ENCODE measurements at places on chromosomes 2 and 18.

DNA sequence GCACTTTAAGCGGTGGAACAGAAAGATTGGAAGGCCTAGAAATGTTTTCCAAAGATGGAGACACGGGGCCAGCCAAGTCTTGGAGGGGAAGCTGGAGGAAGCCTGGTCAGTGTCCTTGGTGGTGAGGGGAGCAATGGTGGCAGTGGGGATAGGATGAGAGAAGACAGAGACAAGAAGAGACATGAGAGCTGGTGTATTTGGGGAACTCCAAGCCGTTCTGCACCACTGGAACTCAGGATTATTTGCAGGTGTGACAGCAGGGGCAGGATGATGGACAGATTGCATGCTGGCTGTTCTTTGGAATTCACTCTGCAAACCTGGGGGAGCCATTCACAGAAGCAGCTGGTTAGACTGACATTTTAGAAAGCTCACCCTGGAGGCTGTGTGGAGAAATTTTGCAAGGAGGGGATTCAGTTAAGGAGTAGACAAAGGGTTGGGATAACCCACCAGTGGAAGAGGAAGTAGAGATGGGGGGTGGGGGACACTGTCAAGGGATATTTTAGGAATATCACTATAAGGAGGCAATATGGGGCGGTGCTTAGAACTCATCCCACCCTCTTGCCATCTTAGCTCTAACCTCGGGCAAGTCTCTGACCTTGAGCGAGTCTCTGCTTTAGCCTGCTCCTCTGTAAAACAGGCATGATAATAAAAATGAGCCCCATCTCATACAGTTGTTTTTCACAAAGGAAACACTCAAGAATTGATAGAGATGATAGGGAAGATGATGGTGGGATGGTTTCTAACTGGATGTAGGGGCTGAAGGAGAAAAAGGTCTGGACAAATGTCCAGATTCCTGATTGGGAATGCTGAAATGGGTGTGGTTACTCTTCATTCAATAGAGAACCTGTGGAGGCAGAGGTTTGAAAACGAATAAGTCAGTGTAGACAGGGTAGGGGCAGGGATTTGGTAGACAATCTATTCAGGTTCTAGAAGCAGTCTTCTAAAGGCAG is 175.8 kb downstream of the MYCN start:
- DNase-seq = no peak

- no peak for DNase-seq
These were observed 61.0 kb downstream of the TRAPPC12 start for GRCh38 chr2:3440477-3440876.

- no peak for DNase-seq
These were observed 6.2 kb downstream of the IMPA2 start for GRCh38 chr18:11987527-11987926.

DNA sequence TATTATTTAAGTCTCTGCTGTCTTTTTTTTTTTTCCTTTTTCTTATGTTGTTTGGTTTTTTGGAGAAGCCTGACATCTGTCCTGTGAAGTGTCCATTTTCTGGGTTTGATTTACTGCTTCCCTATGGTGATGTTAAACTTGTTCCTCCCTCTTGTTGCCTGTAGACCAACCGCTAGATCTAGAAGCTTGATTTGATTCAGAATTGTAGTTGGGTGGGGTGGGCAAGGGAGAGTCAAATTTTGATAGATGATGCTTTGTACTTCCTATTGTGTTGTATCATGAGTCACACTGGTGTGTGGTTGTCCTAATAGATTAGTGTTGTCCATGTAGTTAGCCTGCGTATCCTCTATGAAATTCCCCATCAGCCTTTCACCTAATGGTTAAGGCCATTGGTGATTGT is 35.4 kb downstream of the CAB39 start:
- DNase-seq = no peak

DNA sequence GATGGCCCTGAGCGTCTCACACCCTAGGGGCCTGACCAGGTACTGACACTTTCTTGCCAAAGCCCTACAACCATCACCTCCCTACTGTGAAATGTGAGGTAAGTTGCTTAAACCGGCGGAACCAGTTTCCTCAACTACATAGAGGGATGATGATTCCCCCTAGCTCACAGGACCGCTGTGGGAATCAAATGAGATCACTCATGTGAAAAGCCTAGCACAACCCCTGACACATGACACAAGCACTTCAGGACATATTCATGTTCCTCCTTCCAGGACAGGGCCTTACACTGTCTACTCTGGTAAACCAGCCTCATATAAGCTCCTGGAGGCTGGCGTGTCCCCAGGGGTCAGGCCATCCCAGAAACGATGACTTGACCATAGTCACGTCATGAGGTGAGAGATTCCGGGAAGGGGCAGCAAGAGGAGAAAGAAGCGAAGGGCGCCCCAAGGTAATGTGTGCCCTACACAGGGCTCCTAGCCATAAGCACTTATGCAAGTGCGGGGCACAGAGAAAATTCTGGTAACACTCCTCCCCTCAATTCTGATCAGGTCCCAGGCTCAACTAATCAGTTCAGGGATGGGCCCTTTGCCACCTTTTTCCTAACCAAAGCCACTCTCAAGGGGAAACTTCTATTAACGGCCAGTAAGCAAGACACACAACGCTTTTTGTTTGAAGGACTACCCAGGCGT is 49.5 kb downstream of the C2orf42 start:
- DNase-seq = peak; percentile 65

DNA sequence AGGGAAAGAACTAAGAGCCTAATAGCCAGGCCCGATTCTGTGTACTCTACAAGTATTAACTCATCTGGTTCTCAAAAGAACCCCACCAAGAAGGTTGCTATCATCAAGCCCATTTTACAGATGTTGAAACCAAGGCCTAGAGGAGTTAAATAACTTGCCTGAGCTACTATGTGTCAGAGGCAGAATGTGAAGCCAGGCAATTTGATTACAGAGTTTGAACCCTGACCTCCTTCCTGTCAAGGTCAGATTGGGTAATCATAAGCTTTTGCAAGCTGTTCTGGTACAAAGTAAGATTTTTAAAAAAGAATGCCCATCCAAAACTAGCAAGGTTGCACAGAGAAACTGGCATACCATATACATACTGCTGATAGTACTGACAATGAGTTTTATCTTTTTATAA is 227.1 kb downstream of the HAUS1 start:
- no peak for DNase-seq

GRCh38 chr2:220674033-220674432 is 898.1 kb downstream of the EPHA4 start:
- DNase-seq = no peak

All from CD4-positive, alpha-beta memory T cell (primary cell).